ENCODE measurements at places on chromosomes 7 and 10. TPM values are rescaled to one million over a fixed set of nuclear protein-coding genes. Genes with fewer than 3 reads are reported as not detected.

DNA sequence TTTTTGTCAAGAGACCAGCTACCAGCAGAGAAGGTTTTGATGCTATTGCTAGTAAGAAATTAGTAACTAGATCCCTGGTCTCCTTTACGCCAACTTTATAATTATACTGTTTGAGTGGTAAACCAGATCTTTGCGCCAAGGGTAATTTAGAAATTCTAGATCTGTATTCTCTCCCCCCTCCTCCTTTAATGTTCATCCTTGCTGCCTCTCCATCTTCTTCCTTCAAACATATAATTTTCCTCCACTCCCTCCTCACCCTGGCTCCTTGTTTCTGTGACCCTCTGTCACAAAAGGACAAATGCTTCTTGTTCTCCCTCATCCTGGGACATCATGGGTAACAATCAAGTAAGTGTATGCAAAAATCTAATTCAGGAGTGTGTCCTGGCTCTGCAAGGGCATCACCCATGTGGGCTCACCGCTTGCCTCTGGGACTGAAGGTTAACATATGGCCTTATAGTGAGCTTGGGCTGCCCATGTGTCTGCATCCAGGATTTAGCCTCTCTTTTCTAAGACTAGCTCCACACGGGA lies 121.2 kb downstream of the BAMBI start:
- no peak for DNase-seq

- DNase-seq, result no peak
Observed at GRCh38 chr10:61793760-61794703, 107.5 kb upstream of the ARID5B start.

GRCh38 chr10:34666008-34666704 lies 148.9 kb downstream of the PARD3 start:
- no peak for DNase-seq

NUTM2E gene
- 0.18 TPM for total RNA-seq

LIPK gene
- not detected for total RNA-seq

GRCh38 chr7:38889872-38890432 lies 19.0 kb downstream of the VPS41 start:
- no peak for DNase-seq

- DNase-seq, result no peak
Observed at GRCh38 chr7:214410-215212, 22.2 kb downstream of the FAM20C start.

ADAM8 gene
- total RNA-seq, result 206 TPM

EPDR1 gene
- 0.18 TPM for total RNA-seq

DNA sequence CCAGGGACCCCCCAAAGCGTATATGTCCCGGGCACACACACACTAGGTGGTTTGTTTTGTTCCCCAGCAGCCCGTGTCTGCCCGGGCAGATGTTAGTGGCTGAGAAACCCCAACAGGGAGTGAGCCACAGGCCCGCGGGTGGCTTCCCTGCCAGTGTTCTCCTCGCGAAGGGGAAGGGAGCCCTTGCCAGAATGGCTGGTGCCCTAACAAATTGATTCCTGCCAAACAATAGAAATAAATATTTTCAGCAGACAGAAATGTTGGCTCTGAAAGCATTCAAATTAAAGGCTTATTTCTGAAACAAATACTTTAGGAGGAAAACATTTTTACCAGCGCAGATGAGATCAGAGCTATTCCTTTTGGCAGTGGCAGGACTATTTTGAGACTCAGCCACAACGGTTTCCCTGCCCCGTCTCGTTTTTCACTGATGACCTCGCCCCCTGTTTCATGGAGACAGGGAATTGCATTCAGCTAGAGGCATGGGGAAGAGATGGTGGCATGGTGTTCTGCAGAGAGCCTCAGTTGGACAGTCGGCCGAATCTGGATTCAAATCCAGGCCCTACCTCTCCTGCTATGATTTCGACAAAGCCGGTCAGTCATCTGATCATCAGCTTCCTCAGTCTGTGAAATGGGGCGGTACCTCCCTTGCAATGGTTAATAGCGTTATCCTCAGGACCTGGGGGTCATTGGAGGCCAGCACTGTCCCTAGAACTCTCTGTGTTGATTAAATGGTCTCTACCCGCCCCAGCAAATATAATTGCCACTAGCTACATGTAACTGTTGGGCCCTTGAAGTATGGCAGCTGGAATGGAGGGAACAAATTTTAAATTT lies 84.5 kb downstream of the CUX1 start:
- no peak for DNase-seq

DNA sequence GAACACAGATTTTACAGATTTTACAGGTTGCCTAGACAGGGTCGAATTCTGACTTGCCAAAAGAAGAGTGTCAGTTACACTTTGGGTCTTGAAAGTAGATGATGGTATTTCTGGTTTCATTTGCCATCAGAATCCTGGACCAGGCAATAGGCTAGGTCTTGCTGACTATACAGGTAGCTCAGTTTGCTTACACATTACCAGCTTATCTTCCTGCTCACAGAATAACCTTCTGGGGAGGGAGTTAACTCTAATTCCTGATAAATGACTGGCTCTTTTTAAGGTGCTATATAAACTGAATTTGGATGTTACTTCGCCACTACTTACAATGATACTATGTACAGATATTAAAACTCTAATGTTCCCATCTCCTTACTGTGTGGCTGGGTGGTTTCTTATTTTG lies 39.8 kb downstream of the GBF1 start:
- DNase-seq, result no peak

- no peak for DNase-seq
Observed at GRCh38 chr7:105611856-105612775, 30.8 kb upstream of the EFCAB10 start.

CTBP2 gene
- total RNA-seq, result 0.15 TPM

DNA sequence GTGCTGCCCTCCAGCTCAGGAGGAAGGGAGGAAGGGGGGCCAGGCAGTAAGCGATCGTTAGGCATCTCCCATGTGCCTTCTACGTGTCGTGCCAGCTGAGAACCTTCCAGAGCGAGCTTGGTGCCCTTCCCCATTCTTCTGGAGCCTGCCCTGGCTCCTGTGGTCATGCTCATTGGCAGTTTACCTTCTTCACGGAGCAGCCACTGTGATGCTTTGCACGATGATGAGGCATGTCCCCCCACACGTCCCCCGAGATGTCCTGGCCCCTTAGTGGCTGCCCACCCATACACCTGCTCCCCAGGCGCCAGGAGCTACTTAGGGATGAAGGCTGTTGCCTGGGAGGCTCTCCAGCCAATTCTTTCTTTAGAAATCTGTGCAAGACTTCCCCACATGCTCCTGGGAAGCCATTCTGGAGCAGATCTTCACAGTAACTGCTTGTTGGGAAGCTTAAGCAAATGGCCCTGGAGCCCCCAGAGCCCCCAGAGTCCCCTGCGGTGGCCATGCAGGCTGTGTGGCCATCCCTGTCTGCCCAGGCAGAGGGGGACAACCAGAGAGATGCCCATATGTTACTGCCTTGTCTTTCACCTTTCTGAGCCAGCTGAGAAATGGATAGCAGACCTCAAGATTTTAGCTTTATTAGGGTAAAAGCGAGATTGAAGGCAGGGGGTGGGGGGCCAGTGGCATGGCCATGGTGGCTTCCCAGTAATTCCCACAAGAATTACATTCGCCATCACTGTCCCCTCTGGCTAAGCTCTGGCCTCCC lies 199.0 kb downstream of the EBF3 start:
- peak; percentile 7 for DNase-seq

DNA sequence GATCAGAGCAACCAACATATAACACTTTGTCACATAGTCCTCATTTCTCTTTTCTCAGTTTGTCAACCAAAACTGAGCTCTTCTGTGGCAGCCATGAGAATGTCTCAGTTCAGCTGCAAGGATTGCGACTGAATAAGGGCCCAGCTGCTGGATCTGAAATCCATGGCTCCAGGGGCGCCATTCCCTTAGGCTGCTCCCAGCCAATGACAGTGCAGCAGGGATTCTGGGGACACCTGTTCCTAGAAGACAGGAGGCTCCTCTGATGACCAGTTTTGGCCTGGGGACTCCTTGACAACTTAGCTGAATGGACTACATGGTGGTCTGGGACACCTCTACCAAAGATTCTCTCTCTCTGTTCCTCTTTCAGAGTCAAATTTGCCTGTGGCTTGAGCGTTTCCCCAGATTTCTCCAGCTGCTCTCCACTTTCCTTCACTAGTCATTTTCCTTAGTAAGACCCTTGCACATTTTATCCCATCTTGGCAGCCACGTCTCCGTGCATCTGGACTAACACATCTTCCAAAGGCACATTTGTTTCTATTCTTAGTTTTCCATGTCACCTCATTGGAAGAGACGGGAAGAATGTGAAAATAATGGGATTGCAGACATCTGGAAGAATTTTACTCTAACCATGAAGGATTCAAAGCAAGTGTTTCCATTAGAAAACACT lies 28.1 kb upstream of the KIF5B start:
- no peak for DNase-seq

DNA sequence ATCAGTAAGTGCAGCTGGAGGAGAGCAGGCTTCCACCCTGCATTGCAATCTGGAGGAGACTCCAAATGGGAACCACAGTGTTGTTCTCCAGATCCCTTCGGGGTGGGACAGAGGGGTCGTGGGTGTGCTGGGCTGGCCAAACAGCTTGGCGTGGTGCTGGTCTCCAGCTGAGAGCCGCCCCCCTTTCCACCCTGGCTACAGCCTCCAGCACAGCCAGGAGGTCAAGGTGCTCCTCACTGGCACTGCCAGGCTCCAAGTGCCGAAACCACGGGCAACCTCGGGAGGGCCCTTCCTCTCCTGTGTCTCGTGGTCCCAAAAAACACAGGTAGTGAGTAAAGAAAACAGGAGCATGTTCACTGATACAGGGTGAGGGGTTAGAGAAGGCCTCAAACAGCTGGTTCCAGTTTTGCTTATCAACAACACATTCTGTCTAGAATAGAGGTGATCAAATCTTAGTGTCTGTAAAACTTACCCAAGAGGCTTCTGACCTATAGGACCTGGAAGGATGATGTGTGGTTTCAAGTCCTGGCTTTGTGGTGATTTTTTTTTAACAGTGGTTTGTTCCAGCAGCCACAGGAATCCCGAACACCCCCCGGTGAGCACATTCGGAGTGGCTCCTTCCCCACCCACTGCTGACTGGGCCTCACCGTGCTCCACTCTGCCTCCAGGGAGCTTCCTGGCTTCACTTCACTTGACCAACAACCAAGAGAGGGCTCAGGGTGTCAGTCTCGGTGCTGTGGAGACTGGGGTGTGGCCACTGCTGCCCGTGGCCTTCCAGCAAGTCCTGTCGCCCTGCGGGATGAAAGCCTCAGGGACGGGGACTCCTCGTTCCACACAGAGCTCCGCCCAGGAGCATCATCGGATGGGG lies 31.2 kb upstream of the EN2 start:
- no peak for DNase-seq

DNA sequence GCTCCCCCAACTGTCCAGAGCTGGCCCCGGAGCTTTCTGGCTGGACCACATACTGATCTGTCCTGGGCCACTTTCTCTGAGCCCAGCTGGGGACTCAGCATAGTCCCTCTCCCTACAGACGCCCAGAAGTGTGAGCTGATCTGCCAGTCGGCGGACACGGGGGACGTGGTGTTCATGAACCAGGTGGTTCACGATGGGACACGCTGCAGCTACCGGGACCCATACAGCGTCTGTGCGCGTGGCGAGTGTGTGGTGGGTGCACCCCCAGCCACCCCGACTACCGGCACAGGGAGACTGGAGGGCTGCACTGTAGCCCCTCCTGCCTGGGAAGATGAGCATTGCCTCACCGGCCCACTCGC lies 41.8 kb downstream of the TBATA start:
- DNase-seq, result no peak

ADRB1 gene
- total RNA-seq, result 0.20 TPM

CARD11 gene
- 163 TPM for total RNA-seq

ADCYAP1R1 gene
- not detected for total RNA-seq

PDLIM1 gene
- total RNA-seq, result 22.8 TPM

DNA sequence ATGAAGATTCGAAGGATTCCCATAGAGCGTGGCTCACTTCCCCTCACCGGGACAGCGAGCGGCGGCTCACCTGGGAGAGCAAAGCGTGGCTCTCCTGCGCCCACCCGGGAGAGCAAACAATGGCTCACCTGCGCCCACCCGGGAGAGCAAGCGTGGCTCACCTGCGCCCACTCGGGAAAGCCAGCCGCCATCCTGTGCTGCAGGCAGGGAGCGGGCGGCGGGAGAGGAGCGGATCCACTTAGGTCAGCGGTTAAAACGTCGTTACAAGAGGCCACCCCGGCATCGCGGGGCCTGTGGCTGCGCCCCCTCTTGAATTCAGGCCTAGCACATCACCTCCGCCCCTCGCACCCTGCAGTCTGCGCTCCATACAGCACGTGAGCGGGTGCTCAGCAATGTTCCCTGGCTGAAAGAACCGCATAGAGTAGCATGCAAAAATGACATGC lies 461 bp upstream of the FIGNL1 start:
- DNase-seq, result peak; percentile 28

DNA sequence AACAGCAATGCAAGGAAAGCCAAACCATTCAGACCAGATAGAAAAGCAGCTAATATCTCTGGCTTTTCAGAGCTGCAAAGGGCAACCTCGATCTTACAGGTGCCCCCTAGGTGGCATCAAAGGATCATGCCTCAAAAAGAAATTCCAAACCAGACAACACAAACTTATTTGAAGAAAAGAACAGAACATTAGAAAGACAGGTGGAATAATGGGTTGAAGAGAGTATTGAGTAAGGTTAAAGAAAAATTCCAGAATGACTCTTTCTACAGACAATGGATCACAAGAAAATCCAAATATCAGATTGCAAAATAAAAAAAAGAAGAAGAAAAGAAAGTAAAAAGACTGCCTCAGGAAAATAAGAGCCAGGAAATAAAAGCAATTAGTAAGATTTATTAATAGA lies 213.7 kb downstream of the ELMO1 start:
- DNase-seq, result no peak

ANKRD30A gene
- not detected for total RNA-seq

GRCh38 chr7:73885975-73886798 lies 25.2 kb downstream of the TMEM270 start:
- DNase-seq, result no peak

- no peak for DNase-seq
Observed at GRCh38 chr7:47556511-47557180, 25.3 kb downstream of the TNS3 start.

THSD7A gene
- not detected for total RNA-seq

CFAP70 gene
- total RNA-seq, result 0.28 TPM

LMOD2 gene
- not detected for total RNA-seq

DNA sequence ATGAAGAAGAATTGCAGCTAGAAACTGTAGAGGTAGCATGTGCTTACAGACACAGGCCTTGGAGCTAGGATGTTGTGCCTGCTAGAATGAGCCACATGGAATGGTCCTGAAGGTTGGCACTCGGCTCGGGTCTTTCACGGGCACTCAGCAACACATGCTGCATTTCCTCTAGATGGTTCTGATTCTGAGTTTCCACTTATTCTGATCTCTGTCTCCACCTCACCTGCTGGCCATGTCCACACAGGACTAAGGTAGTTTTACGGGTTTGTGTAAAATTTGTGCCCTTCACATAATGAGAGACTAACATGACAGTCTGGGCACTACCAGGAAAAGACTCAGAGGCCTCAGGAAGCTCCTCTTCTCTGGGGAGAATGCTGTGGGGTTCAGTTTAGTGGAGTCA lies 444.8 kb upstream of the MKI67 start:
- no peak for DNase-seq

TAS2R3 gene
- 0.73 TPM for total RNA-seq

Data from activated CD4-positive, alpha-beta memory T cell treated with anti-CD3 and anti-CD28 coated beads, Interleukin-2, amount 10 ng/mL, durations not matched to agents 7 days and 5 days (primary cell).